Mammary epithelial cell (primary cell): ENCODE measurements at places on chromosomes 7 and 10. TPM values are rescaled to one million over a fixed set of nuclear protein-coding genes. Genes with fewer than 3 reads are reported as not detected.

SAP25 gene
- polyA plus RNA-seq, result 0.18 TPM

FAM20C gene
- 30.6 TPM for polyA plus RNA-seq

SEMA3E gene
- polyA plus RNA-seq, result 0.65 TPM

BMPER gene
- 0.05 TPM for polyA plus RNA-seq

SSMEM1 gene
- polyA plus RNA-seq, result not detected

TMEM236 gene
- polyA plus RNA-seq, result 0.06 TPM

LAMB1 gene
- 76.2 TPM for polyA plus RNA-seq

C10orf143 gene
- 0.69 TPM for polyA plus RNA-seq
